ENCODE measurements at places on chromosomes 5 and 9.

GRCh38 chr5:162068936-162069335 lies 1.4 kb downstream of the GABRG2 start:
- DNase-seq = no peak

GRCh38 chr9:108668191-108668937 lies 187.4 kb downstream of the ACTL7B start:
- no peak for DNase-seq

GRCh38 chr5:56080375-56081052 lies 85.8 kb upstream of the IL6ST start:
- no peak for DNase-seq

- DNase-seq = no peak
Observed at GRCh38 chr5:172497591-172498255, 43.4 kb upstream of the SH3PXD2B start.

GRCh38 chr5:137206030-137206715 lies 293.0 kb downstream of the SPOCK1 start:
- DNase-seq = no peak

DNA sequence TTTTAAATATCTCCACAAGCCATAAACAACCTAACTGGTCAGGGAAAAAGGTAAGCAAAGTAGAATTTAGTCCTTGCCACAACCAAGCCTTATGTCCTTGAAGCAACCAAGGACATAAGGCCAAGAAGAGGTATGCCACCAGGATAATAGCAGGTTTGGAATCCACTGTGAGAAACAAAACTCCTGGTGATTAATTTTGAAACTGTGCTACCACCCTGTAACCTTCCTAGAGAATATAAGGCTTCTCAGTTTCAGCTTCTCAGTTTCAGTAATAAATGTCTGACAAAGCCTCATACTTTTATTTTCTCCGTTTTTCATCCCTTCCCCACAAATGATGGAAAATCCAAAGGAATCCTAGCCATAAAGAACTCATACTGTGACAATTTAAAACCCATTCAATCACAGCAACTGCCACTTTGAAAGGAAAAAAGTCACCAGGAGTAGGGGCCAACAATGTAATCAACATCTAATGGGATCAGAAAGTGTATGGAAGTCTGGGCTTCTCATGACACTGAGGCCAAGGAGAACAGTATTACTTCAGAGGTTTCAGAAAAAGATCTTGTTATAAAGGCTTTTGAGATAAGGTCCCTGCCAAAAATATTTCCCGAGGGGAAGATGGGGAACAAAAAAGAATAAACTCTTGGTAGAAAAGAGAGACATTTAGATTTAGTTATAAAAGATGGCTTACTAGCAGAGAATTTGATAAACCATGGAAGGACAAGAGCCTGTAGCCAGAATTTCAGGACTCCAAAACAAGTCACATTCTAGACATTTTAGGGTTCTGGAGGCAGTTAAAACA lies 189.2 kb downstream of the TSSK1B start:
- no peak for DNase-seq

- DNase-seq = no peak
Observed at GRCh38 chr9:18874069-18874468, 158.9 kb downstream of the SAXO1 start.

- DNase-seq = no peak
Observed at GRCh38 chr5:148831590-148832565, 5.5 kb downstream of the ADRB2 start.

- DNase-seq = no peak
Observed at GRCh38 chr9:127446713-127447415, 4.3 kb downstream of the RPL12 start.

- DNase-seq = no peak
Observed at GRCh38 chr9:98364086-98364485, 108.6 kb upstream of the TBC1D2 start.

DNA sequence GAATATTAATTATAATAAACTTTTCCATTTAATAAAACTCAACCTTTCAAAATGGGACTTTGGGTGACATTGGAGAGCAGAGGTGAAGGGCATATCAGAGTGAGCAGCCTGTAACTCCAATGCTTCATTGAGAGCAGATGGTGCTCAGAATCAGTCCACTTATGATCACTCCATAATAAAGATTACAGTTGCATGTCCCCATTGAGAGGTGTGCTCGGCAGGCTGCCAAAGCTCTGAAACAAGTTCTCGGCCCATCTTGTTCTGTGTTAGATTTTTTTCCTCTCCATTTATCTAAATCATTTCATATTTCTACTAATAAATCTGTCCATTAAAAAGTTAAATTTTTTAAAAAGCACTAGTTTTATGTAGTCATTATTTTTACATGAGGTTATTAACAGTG lies 1786.4 kb upstream of the WWC1 start:
- DNase-seq = no peak

DNA sequence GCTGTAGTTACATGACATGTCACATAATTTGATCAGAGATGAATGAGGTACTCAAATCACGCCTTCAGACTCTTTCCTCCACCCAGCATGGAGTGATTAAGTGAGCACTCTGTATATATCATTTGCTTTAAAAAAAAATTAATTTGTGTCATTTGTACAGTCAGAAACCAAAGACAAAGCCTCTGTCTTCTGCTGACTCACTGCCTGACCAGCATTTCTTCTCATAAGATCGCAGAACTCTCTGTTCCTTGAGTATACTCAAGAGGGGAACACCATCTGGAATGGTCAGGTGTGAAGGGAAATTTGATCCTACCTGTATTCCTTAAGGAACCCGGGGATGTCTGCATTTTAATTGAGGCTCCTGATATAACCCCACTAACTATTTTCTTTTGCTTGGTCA lies 254.4 kb downstream of the FAM114A2 start:
- no peak for DNase-seq

- DNase-seq = no peak
Observed at GRCh38 chr5:6755519-6755918, 42.3 kb downstream of the TENT4A start.

DNA sequence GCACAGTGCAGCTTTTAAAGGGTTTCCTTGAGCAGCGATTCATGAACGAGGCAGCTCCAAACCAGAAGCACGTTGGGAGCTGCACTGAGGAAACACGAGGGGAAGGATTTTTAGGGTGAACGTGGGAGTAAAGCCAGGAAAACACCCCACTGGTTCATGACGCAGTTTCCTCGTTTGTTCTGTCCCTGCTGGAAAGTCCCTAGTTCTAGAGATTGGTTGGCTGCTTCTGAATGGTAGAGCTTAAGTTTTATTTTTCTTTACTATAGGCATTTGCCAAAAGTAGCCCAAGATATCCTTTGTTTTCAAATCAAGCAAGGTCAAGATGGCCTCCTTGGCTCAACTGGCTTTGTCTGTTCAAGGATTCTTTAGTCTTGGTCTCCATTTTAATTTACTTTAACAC lies 116.5 kb upstream of the CACNA1B start:
- no peak for DNase-seq

DNA sequence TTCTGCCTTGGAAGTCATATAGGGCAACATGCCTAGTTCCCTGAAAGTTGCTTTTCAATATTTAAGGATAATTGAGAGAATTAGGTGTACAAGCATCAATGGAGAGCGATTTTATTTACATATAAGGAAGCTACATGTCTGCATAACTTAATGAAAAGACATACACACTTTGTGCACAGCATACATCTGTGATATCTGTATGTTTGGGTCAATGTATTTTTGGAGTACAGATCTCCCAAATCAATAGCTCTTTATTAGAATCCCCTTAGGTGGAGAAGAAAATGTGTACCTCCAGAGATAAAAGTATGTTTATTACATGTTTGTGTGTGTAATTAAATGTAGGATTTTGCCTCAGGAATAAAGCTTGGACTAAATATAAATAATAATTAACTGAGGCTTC lies 373.7 kb upstream of the CCNH start:
- no peak for DNase-seq

DNA sequence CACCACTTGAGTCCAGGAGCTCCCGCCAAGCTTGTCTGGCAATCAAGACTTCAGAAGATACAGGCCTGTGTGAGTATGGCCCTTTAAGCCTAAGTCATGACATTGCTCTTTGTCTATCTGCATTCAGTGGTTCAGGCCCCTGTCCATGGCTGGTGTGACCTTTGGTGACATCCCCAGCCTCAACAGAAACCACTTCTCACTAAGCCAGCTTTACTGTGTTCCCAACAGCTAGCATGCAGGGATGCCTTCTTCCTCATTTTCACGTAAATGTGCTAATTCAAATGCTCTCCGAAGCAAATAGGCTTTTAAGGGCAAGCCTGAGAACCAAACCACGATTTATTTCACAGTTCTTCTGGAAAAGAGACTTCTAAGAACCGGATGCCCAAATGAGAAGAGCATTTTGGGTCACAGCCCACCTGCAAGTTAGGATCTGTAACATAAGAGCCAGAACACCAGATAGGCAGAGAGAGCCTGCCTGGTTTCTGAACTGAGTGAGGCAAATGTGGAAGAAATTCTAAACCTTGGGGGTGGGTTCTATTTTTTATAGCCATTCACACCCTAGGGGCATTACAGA lies 14.9 kb downstream of the CD180 start:
- DNase-seq = no peak

GRCh38 chr5:176570044-176570443 lies 20.9 kb downstream of the CDHR2 start:
- no peak for DNase-seq

GRCh38 chr9:6681957-6682501 lies 36.5 kb upstream of the GLDC start:
- DNase-seq = no peak

DNA sequence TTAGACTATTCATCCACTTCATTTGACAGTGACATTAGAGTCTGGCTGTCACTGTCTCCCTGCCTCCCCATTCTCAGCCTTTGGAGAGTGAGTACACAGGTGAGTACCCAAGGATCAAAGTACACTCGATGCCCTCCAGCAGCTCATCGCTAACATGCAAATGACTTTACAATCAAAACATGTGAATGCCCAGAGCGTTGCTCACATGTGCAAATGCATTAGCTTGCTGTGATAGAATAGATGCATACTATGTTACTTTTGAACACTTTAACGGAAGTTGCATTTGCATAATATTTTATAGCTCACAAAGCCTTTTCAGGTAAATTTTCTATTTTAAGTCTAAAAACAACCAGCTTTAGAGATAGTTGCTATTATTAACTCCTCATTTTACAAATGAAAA lies 107.6 kb downstream of the SYK start:
- no peak for DNase-seq

DNA sequence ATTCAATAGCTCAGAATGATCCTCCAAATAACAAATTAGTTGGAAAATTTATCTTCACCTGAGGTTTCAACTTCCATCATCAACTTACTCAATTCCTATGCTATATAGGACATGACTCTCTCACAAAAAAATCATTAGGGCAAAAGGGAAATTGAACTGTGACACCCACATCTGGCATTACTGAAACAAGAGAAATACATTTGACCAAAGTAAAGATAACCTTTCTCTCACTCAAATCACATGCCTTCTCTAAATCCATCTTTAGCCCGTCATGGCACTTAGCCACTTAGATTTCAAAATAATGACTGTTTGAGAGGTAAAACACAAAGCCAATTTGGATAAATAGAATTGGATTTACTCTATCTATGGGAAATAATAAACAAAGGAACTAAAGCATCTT lies 126.4 kb downstream of the ADAMTS6 start:
- no peak for DNase-seq

DNA sequence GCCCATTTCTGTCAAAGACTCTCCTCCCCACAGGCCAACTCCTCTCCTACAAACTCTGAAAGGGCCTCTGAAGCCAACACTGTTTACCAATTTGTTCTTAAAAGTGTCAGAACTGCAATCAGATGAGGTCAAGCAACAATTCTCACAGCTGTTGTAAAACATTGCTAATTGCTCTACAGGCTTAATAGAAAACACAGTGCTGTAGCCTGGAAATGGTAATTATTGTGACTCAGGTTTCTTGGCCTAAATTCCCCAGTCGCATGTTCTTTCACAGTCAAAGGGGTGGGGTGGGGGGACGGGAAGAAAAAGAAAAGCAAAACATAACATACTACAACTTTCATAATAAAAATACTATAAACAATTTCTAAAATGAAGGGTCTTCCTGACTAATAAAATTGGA lies 343.2 kb downstream of the DMAC1 start:
- DNase-seq = no peak

- no peak for DNase-seq
Observed at GRCh38 chr9:101618698-101619097, 23.9 kb upstream of the PPP3R2 start.

DNA sequence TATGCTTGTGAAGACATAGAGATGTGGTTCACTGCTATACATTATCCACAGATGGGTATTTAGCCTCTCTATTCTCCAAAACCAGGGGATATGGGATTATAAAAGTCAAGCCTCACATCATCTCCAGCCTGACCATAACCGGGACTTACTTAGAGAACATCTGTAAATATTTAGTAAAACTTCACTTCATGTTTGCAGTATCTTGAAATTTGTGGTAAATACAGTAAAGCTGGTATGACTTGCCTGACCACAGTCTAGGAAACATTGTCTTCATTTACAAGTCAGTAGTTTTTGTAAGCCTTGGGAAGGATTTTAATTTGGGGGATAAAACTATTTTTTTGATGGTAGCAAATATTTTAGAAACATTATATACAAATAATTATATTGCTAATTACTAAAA lies 64.2 kb downstream of the MAST4 start:
- no peak for DNase-seq

GRCh38 chr9:87300915-87301314 lies 196.8 kb upstream of the DAPK1 start:
- DNase-seq = no peak

- DNase-seq = no peak
Observed at GRCh38 chr9:138099803-138100598, 222.4 kb downstream of the CACNA1B start.

DNA sequence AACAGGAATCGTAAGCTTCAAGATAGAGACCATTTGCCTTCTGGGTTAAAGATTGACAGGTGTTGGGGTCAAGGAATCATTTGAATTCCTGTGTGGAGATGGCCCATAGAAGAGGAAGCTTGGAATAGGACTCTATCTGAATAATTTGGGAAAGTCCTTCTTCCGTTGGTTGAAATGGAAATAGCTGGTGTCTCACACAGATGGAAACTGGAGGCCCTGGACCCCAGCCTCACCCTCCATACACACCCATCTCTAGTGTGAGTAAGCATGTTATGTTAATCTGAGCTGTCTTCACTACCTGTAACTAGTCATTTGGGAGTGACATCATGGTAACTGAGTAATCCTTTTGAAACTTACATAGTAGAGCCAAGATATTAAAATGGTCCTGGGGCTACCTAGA lies 184.4 kb downstream of the CD180 start:
- DNase-seq = no peak

DNA sequence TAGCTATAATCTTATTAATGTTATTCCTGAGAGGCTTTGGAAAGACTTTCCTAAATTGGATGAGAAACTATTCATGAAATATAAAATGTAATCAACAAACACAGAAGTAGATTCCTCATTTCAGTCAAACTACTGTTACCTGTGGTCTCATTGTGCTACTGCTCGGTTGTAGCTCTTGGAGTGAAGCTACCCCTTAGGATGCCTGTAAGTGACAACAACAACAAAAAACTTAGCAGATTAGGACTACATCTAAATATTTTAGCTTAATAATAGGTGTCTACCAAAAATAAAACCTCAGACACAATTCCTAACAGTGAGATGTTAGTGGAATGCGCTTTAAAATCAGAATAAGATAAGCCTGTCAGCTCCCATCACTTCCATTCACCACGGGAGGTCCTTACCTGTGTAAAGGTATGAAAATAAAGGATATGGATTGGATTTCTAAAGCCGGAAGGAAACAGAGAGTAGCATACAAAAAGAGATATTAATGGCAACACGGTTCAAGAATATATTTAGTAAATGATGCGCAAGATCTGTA lies 369.2 kb downstream of the OSTF1 start:
- no peak for DNase-seq
